Activated CD4-positive, CD25-positive, alpha-beta regulatory T cell treated with anti-CD3 and anti-CD28 coated beads, Interleukin-2, amount 50 U/mL, for 16 hours (primary cell): ENCODE measurements at places on chromosomes 13 and 19.

GRCh38 chr13:23580684-23581060 lies 10.5 kb downstream of the TNFRSF19 start:
- no peak for DNase-seq

DNA sequence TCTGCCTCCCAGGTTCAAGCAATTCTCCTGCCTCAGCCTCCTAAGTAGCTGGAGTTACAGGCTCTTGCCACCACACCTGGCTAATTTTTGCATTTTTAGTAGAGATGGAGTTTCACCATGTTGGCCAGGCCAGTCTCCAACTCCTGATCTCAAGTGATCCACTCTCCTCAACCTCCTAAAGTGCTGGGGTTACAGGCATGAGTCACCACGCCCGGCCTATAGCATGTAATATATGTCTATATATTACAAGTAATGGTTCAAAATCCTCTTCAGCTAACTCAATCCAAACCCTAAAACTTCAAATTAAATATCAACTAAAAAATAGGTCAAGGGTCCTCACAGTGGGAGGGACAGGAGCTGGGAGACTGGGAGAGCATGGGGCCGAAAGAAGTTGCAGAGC lies 28.0 kb downstream of the FPR3 start:
- no peak for DNase-seq

GRCh38 chr19:21101521-21102242 lies 19.7 kb downstream of the ZNF714 start:
- no peak for DNase-seq

GRCh38 chr13:106474912-106475311 lies 60.5 kb downstream of the EFNB2 start:
- DNase-seq: no peak

DNA sequence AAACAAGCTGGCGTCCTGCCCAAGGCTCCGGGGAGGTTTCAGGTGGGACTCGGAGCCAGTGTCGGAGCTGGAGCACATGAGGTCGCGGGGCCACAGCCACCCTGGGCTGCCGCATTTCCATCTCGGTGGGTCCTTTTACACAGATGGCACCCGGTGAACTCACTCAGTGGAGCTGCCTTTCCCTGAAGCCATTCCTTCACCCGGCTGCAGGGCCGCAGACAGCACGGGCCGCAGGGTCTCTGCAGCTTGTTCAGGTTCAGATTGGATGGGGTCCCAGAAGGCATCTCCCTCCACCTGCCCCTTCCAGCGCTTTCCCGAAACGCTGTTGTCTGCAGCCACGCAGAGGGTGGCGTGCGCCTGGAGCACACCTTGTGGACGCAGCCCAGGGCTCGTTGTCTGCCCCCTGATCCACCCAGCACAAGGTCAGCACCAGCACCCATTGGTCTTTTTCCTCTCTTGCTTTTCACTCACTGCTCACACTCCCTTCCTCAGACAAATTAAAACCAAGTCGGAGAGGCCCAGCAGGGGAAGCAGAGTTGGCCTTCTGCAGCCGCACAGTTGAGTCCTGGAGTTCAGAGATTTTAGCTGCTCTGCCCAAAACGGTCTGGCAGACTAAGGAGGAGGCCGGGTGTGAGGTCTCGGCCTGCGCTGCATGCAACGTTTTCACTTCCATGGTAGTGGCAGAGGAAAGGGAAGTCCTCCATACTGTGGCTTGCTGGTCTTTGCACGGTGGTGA lies 18.1 kb downstream of the MCF2L start:
- no peak for DNase-seq

- no peak for DNase-seq
Observed at GRCh38 chr19:6005321-6006069, 27.6 kb upstream of the RANBP3 start.

GRCh38 chr13:41835871-41836270 lies 125.0 kb downstream of the VWA8 start:
- DNase-seq: no peak

DNA sequence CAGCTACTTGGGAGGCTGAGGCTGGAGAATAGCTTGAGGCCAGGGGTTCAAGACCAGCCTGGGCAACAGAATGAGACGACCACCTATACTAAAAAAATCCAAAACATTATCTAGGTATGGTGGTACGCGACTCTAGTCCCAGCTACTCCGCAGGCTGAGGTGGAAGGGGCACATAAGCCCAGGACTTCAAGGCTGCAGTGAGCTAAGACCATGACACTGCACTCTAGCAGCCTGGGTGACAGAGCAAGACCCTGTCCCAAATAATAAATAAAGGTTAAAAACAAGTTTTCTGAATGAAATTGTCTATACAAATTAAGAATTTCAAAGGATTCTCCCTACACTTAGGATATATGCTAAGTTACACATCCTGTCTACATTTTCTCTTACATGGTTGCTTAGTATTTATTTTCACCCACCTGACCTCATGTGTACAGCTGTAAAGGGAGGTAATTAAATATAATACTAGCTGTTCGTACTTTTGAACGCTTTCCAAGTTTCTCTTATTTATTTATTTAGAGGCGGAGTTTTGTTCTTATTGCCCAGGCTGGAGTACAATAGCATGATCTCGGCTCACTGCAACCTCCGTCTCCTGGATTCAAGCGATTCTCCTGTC lies 1.6 kb downstream of the SLC25A30 start:
- no peak for DNase-seq

DNA sequence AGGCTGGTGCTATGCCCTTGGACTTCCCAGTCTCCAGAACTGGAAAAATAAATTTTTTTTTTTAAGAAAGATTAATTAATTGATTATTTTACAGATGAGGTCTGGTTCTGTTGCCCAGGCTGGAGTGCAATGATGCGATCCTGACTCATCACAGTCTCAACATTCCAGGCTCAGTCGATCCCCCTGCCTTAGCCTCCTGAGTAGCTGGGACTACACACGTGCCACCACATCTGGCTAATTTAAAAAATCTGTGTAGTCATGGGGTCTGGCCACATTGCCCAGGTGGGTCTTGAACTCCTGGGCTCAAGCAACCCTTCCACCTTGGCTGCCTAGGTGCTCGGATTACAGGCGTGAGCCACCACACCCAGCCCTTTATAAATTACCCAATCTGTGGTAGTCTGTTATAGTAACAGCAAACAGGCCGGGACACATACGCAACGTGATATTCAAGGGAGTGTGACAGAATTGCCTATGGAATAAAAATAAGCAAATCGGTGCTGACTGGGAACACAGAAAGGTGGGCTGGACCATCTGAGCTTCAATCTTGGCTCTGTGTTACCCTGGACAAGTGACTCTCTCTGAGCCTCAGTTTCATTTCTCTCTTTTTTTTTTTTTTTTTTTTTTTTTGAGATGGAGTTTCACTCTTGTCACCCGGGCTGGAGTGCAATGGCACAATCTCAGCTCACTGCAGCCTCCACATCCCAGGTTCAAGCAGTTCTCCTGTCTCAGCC lies 42.8 kb downstream of the PIN1 start:
- DNase-seq: no peak
